ENCODE measurements at places on chromosomes 6 and 20. TPM values are rescaled to one million over a fixed set of nuclear protein-coding genes. Genes with fewer than 3 reads are reported as not detected.

DNA sequence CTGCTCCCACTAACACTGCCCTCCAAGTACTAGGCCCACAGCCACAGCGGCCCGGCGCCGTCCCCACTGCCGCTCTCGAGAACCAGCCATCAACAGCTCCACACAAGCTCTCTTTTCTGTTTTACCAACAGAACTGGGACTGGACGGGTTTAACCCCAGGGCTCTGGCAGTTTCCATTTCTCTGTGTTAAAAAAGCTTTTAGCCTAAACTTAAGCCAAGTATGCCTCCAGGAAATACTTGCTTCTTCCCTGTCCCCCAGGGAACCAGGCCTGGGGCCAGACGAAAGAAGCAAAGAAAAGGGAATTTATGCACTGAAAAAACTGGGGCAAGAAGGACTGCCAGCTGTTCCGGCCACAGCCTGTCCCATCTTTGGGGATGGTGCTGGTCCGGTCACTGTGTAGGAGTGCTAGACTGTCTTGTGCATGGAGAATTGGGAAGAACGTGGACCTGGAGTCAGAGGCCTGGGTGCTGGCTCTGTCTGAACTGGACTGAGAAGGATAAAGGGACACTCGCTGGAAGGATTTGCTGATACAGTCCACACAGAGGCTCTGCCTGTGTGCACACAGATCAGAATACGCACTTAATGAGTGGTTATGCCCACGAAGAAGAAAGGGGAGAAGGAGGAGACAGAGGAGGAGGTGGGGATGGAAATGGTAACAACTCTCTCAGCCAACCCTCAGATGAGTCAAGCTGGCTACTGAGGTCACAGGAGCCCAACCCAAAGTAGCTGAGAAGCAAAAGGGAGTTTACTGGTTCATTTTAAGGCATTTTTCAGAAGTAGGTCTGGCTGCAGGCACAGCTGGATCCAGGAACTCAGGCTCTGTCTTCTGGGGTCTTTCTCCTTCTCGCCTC is 254.4 kb upstream of the PMEPA1 start:
- no peaks in the 10 kb centered on the region for H3K27me3 ChIP-seq
- no peak overlapping the region for H3K27ac ChIP-seq
- H3K4me3 ChIP-seq: no peak overlapping the region
- no peaks in the 10 kb centered on the region for H3K4me1 ChIP-seq
- DNase-seq: no peak

DNA sequence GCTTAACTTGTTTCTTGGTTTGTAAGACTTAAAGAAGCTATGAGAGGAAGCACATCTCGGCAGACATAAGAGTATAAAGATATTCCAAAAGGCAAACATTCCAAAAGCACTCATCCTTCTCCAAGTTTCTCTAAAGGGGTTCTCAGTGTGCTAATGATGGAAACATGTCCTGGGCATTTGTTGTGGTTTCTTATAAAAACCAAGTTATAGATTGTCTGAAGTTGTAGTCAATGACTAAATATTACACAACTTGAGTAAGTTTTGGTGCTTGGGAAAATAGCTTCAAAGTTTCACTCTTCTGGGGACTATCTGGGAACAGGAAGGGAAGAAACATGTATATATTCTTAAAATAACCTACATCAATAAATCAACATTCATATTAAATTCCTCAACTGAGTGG is 128.3 kb upstream of the TBX18 start:
- no peaks in the 10 kb centered on the region for H3K36me3 ChIP-seq
- H3K4me1 ChIP-seq: no peaks in the 10 kb centered on the region
- no peak for DNase-seq
- no peak overlapping the region for H3K27ac ChIP-seq

DNA sequence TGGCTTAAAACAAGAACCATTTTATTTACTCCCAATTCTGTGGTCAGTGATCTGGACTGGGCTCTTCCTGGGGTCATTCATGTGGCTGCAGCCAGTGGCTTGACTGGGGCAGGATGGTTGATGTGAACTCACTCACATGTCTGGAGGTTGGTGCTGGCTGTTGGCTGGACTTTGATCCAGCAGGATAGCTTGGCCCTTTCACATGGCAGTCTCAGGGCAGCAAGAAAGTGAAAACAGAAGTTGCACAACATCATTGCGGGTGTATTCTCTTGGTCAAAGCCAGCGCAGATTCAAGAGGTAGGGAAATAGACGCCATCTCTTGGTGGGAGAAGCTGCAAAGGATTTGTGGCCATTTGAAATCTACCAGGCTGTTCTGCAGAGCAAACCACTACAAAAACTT is 77.2 kb downstream of the MDGA1 start:
- H3K36me3 ChIP-seq: no peaks in the 10 kb centered on the region
- H3K4me1 ChIP-seq: peaks cover 9% of the 10 kb centered on the region
- H3K27ac ChIP-seq: no peak overlapping the region

- peaks cover 38% of the 10 kb centered on the region for H3K27me3 ChIP-seq
- H3K4me1 ChIP-seq: peaks cover 10% of the 10 kb centered on the region
- H3K36me3 ChIP-seq: no peaks in the 10 kb centered on the region
Observed at GRCh38 chr6:132399376-132400074, 1.8 kb downstream of the MOXD1 start.

GRCh38 chr6:103405321-103405720 is 1454.4 kb downstream of the HACE1 start:
- no peak overlapping the region for H3K27ac ChIP-seq
- H3K36me3 ChIP-seq: no peaks in the 10 kb centered on the region
- no peaks in the 10 kb centered on the region for H3K27me3 ChIP-seq
- H3K4me3 ChIP-seq: no peak overlapping the region

Gene PDYN
- not detected for total RNA-seq

DNA sequence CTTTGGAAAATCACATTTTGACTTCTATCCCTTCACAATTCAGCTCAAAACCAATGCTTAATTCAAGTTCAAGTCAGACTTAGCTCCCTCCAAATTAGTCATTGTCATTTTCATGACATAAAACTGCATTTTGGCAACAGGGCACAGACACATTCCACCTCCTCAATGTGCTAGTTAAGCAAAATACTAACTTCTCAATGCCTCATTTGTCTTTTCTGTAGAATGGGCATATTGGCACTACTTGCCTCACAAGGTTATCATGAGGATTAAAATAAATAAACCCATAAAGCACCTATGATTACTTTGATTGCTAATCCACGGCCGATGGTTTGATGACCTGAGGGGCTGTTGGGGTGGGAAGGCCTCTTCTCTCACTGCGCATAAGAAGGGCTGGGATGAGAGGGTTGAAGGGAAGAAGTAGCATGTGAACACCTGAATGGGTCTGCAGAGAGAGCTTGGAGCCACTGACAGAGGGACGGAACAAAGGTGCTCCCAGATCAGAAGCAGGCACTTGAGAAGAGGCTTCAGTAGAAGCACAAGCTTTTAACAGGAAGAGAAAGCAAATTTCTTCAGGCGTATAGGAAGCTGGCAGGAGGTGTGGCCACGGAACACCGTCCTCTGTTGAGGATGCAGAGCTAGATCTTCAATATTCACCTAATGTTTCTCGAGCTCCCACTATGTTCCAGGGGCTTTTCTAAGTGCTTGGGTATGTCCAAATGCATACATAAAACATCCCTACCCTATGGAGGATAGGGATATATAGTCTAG is 11.7 kb upstream of the TBC1D7 start:
- H3K27ac ChIP-seq: no peak overlapping the region
- no peaks in the 10 kb centered on the region for H3K36me3 ChIP-seq
- no peak for DNase-seq
- no peaks in the 10 kb centered on the region for H3K27me3 ChIP-seq
- H3K4me3 ChIP-seq: no peak overlapping the region

DNA sequence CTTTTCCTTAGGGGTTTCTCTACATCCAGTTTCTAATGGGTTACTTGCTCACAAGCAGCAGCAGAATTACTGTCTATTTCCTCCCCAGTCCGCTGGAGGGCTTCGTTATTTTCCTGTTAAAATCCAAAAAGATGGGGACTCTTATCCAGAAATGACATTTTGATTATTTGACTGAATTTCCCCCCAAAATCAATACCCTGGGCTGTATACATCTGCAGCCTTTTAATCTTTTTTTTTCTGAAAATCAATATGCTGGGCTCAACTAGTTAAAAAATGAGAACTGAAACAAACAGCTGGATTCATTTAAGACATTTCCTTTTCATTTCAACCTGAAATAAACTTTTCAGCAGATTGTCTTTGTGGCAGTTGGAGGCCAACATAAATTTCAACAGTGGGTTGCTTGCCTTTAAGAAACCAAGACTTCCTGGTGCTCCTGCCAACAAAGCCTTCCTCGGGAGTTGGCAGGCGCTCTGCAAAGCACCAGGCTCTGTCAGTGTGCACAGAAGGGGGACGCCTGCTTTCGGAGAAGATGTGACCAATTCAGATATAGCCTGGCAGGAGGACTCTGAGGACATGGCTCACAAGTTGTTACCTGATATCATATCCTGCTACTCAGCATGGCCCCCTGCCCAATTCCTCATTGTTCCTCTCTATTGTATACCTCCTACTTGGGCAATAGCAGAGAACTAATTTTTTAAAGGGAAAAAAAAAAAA is 204.7 kb upstream of the ARG1 start:
- H3K27ac ChIP-seq: peak overlapping the region; percentile 18
- H3K4me1 ChIP-seq: peaks cover 10% of the 10 kb centered on the region
- no peaks in the 10 kb centered on the region for H3K36me3 ChIP-seq
- H3K27me3 ChIP-seq: no peaks in the 10 kb centered on the region

Gene SIRPB1
- total RNA-seq: 35.8 TPM

Gene ID4
- total RNA-seq: 27.8 TPM

Gene PLCB1
- 6.3 TPM for total RNA-seq

Gene CEP85L
- total RNA-seq: 11.0 TPM

DNA sequence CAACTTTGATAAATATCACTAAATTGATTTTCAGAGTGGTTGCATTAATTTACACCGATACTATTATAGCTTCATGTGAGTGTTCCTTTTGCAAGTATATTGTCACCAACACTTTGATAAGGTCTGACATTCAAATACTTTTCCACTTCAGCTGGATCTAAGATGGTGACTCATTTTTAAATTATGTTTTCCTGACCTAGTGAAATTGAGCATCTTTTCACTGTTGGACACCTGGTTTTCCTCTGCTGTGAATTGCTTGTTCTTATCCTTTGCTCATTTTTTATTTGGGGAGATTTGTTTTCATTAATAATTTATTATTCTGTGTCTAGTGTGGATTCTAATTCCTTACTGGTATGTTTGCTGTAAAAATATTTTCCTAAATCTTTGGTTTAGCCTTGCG is 85.2 kb upstream of the PRDM1 start:
- H3K27me3 ChIP-seq: peaks cover 38% of the 10 kb centered on the region
- DNase-seq: no peak
- no peak overlapping the region for H3K27ac ChIP-seq

Gene GCM1
- total RNA-seq: not detected

DNA sequence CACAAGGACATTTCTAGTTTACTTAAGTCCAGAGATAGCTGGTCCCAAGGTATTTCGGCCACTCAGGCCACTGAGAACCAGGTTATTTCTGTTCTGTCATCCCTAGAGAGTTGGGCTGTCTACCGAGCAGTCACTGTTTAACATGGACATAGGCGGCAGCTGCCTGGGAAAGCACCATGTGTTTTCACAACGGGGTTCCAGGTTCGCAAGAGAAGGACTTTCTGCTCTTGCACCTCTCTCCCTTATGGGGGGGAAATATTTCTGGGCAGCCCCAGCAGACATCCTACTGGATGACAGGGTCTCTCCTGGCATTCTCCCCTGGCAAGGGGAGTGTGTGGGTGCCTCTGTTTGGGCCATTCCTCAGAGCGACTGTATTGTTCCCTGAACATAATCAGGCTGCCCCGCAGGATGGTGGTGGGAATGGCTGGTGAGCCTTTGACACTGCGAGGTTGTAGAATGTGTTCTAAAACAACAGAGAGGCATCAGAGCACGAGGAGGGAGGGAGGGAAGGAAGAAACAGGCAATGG is 64.4 kb upstream of the DUSP22 start:
- H3K4me3 ChIP-seq: no peak overlapping the region
- no peak overlapping the region for H3K27ac ChIP-seq
- no peak for DNase-seq

Gene TPD52L1
- 15.6 TPM for total RNA-seq

Gene BPIFB1
- 263 TPM for total RNA-seq

Gene PAK5
- total RNA-seq: 0.21 TPM

Gene FGD2
- total RNA-seq: 103 TPM

DNA sequence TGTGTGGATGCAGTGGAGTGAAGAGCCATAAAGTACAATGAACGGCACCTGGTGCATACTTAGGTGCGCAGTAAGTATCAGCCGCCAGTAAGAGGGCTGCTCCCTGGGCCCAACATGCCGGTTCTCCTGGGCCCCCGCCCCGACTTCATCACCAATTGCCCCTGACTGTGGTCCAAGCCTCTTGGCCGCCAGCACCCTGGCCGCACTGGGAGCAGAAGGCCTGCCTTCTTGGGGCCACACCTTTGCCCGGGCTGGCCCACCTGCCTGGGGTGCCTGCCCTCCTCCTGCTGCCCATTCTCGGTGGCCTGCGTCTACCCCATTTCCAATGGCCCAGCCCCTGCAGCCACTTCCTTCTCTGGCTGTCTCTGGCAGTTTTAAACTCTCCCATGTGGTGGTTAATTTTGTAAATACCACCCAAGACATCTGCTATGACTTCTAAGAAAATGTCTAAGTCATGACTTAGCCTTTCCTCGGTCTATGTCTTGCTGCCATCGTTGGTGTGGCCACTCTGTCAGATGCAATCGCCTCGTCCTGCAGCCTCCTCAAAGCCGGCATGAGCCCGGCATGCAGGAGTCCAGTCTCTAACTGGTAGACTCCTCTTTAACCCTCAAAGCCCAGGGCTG is 36.8 kb downstream of the PMEPA1 start:
- no peak for DNase-seq
- no peaks in the 10 kb centered on the region for H3K27me3 ChIP-seq
- no peak overlapping the region for H3K4me3 ChIP-seq
- H3K27ac ChIP-seq: no peak overlapping the region

Gene RSPH4A
- total RNA-seq: 5.6 TPM

Gene STX11
- 54.1 TPM for total RNA-seq

DNA sequence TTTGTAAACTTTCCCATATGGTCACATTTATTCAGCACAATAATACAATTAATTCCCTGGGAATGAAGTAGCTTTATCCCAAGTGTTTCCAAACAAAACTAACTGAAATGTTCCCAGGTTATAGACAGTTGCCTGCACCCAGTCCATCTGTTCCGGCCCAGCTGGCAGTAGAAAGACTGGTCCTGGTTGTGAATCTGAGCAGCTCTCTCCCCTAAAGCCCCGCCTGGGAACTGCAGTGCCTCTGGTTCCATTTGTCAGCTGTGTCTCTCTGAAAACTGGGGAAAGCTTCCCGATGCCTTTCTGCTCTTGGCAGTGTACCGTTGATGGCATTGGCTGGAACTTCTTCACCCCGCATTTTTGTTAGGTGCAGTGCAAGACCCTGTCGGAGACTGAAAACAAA is 8.7 kb downstream of the MTHFD1L start:
- no peak overlapping the region for H3K4me3 ChIP-seq
- H3K27ac ChIP-seq: no peak overlapping the region
- peaks cover 11% of the 10 kb centered on the region for H3K4me1 ChIP-seq
- peaks cover 10% of the 10 kb centered on the region for H3K36me3 ChIP-seq
- H3K27me3 ChIP-seq: no peaks in the 10 kb centered on the region
- no peak for DNase-seq

- DNase-seq: no peak
- no peaks in the 10 kb centered on the region for H3K36me3 ChIP-seq
- H3K27me3 ChIP-seq: no peaks in the 10 kb centered on the region
- H3K4me1 ChIP-seq: no peaks in the 10 kb centered on the region
- no peak overlapping the region for H3K4me3 ChIP-seq
- no peak overlapping the region for H3K27ac ChIP-seq
Observed at GRCh38 chr6:3194535-3195419, 32.7 kb downstream of the TUBB2B start.

Gene PSMB1
- 117 TPM for total RNA-seq

GRCh38 chr6:28002161-28002560 is 45.1 kb downstream of the OR2B6 start:
- no peak overlapping the region for H3K4me3 ChIP-seq
- H3K27ac ChIP-seq: no peak overlapping the region
- H3K27me3 ChIP-seq: peaks cover 6% of the 10 kb centered on the region
- no peaks in the 10 kb centered on the region for H3K4me1 ChIP-seq
- no peak for DNase-seq

Data from lower lobe of right lung (tissue), 2 donors.